ENCODE measurements at places on chromosomes 13 and 19.

GRCh38 chr19:1634938-1635243 lies 17.5 kb downstream of the TCF3 start:
- no peak for DNase-seq

DNA sequence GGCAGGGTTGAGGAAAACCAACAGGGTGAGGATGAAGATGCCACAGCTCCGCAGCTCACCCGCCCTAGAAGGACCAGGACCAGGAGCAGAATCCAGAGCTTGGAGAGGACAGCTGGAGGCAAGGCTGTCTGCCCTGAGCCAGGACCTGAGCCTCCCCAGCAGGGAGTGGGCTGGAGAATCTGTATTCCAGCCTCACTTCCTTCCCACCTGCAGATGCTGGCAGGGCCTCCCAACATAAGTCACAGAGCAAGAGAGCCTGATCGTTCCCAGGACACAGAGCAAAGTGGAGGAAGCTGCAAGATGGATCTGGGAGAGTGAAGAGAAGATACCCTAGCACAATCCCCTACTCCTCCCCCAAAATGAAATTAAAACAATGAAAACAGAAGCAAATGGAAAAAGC lies 61.7 kb upstream of the WASF3 start:
- no peak for DNase-seq

DNA sequence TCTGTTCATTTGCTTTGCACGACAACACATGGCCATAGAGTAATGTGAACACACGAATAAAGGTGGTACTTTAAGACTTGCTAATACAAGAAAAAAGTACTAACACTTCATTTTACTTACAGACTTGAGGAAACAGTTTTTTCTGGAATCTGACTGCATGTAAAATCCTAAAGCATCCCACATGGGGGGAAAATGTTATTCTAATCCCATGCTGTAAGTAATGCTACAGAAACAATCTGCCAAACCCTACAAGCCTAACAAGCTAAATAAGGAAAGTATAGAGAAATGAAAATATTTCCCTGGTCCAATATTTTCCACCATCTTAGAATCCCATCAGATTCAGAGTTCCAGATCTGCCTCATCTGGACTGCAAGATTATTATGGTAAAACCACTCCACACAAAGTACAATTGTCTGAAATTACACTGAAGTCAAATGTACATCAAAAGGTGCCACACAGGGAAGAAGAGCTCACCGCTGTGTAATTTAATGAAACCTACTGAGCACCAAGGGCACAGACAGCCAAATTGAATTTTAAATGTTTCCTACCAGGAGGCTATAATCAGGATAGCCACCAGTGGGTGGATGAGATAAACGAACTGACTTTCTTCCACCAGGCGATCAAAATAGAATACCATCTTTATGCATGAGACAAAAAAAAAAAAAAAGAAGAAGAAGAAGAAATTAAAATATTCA lies 22.0 kb downstream of the LHFPL6 start:
- no peak for DNase-seq

- no peak for DNase-seq
Observed at GRCh38 chr13:85717921-85718320, 81.3 kb downstream of the SLITRK6 start.

- no peak for DNase-seq
Observed at GRCh38 chr19:4557144-4557970, 2.1 kb downstream of the SEMA6B start.
